ENCODE measurements at places on chromosomes 1 and 21.

DNA sequence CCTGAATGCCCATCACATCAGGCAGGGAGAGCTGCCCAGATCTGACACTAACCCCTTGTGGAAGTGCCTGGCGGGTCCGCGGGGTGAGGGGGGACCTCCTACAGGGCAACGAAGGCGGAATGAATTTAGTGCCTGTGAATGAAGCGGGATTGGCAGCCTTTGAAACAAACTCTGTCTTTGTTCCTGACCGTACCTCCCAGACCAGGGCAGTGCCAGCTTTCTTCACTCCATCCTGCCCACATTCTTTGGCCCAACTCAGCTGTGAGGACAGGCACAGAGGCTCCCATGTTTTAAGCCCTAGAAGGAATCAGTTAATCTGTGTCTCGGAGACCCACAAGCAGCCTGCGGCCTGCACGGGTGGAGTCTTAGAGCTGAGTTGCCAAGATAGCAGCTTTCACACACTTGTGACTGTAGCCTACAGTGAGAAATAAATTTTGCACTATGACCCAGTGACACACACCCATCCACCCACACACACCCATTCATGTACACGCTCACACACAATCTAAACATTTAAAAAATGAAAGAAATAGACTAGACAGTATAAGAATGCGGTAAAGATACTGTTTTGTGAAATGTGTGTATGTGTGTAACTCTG, 60.1 kb upstream of the USP24 start:
- no peak for DNase-seq

DNA sequence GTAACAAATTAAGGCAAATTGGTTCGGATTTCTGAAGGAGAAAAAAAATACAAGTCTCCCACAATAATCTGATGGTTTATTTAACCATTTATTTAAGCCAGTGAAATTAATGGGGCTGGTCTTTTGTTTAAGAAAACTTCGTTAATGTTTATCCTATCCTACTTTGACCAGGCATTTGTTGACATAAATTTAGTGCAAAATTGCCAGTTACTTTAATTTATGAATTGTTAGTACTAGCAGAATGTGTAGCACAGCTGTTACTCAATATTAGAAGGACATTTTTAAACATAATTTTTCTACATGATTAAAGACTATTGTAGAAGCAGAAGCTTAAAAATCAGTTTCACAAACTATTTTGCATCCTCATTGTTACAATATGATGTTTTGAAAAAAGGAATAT, 687.6 kb upstream of the PTBP2 start:
- no peak for DNase-seq

GRCh38 chr21:31505975-31506374, 153.5 kb upstream of the SOD1 start:
- DNase-seq: peak; percentile 38

DNA sequence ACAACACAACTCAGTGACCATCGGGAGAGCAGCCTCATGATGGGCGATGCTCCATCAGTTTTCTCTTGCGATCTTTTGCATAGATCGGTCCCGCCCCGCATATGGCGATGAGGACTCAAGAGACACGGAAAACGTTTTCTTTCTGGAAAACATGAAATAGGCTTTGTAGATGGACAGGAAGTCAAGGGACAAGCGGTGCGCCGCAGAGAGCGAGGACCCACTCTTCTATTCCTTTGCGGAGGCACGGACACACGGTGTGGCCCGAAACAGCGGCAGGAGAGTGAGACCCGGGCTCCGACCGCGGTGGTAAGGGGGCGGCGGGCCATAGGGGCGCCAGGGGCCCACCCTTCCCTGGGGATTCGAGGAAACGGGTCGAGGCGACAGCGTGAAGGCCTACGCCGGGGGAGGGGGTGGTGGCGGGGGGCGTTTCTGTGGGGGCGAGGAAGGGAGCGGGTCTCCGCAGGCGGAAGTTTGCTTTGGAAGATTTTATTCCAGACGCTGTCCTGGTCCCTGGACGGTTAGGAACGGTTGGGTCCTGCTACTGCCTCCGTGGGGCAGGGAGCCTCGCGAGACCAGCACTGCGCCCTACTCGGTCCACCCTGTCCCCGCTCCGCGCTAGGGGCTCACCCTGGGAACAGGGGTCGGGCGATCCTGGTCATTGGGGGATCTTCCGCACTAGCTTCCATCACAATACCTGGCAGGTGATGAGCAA, 796 bp upstream of the TDRKH start:
- no peak for DNase-seq

GRCh38 chr1:43914576-43915525, 18.8 kb upstream of the ARTN start:
- DNase-seq: no peak

DNA sequence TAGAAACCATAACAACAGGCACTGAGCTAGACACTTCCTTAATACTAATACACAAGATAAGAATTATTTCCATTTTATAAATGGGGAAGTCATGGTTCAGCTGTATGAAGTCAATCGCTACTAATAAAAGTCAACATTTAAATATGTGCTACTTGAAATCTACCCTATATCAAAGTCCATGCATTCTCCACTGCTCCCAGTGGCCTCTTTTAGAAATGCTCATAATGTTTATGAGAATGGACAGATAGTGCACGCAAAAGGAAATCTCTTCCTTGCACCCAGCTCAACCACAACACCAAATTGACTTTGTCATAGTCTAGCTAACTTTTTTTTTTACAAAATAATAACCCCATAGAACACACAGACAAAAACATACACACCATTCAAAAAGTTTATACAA, 281.7 kb upstream of the CXADR start:
- DNase-seq: no peak

DNA sequence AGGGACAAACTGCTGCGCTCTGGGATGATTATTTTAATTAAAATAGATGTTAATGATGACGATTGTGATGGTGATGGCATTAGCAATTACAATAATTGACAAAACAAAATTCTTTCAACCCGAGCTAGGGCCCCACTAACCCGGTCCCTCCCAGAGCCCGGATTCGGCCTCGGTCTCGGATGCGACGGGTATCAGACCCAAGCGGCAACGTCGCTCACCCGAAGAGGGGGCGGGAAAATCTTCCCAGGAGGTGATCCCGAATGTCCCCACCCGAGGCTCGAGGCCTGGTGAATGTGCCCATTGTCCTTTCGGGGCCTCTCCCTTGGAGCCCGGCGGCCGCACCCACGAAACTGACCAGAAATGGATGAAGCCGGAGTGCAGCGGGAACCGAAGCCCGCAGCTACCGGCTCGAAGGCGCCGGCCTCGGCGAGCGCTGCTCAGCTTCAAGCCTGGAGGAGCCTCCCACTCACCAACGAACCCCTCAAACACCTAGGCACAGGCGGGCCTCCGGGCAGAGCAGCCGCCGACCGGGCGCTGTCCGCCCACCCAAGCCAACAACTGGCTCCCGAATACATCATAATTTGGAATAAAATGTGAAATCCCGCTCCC, 1.2 kb downstream of the TAL1 start:
- no peak for DNase-seq

DNA sequence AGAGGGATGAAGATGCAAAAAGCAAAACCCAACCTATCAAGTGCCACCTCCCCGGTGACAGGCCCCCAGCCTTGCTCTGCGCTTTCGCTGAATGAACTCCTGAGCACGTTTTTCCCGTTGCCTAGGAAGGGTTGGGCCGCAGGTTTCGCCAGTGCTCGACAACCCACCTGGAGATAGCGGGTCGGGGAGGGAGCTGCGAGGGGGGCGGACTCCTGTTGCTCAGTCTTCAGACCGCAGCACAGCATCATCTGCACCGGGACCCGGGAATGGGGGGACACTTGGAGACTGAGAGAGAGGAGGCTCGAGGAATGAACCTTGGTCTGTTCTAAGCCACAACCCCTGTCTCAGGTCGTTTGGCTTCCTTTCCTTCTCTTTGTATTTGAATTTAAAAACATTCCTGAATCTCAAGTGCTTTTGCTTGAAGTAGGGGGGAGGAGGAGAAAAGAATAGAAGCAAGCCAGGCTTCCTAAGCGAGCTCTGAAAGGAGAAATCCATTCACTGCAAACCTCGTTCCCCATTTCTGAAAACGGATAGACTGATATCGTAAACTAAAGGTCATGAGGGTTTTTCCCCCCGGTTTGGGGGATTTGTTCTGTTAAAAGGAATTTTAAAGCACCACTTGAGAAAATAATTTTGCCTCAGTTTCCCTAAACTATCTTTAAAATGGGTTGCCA, 1.2 kb downstream of the AK5 start:
- DNase-seq: no peak

GRCh38 chr1:52676249-52676903, 21.8 kb downstream of the COA7 start:
- no peak for DNase-seq

GRCh38 chr21:29005696-29006095, 13.0 kb upstream of the LTN1 start:
- no peak for DNase-seq

DNA sequence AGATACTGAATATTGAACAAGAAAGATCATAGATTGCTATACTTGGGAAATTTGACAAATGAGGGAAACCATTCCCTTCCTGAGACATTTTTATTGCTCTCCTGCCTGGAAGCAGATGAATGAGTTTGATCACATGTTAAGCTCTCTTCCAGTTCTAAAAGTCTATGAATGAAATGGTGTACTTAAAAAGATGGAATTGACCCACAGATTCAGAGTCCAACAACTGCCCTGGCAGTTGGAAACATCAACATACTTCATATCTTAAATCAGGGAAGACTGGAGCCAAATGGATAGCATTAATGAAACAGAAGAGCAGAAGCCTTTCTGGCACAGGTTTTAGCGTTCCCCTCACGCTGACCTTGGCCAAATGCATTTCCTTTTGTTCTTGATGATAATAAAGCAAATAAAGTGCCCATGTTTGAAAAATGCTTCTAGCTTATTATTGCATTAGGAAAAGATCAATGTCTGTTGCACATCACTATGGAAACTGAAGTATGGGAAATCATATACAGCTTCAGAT, 142.6 kb downstream of the ESRRG start:
- no peak for DNase-seq

GRCh38 chr1:233730380-233730779, 116.5 kb downstream of the KCNK1 start:
- DNase-seq: no peak

DNA sequence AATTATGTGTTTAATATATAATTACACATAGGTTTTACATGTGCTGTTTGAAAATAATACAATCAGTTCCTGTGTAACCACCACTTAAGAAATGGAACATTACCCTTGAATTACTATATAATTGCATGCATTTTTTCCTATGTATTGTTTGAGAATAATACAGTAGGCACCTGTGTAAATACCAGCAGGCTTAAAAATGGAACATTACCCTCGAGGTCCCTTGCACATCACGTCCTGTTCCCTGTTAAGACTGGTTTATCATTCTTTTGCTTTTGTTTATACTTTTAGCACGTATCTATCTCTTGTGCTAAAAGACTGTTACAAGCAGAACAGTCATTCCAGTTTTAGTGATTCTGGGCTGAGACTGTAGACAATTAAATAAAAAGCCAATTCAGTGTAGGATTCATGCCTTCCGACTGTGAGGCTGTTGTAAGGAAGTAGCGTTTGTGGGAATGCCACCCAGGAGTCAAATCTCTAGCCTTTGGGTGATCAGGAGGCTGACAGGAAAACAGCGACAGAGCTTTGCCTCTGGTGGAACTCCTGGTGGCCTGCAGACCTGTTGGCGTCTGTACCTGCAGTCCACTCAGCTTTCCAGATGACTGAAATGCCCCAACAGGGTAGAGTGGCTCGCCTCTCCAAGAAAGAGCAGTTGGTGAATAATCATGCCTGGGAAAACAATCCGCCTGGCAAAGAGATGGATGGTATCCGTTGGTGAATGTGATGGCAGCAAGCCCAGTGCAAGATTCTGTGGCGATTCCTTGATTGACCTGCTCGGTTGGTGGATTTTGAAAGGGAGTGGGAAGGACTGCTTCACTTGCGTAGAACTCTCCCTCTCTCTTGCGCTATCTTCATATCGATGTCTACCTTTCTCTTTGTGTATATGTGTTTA, 58.0 kb downstream of the DISC1 start:
- no peak for DNase-seq

GRCh38 chr1:30837653-30838052, 70.9 kb downstream of the SDC3 start:
- no peak for DNase-seq

DNA sequence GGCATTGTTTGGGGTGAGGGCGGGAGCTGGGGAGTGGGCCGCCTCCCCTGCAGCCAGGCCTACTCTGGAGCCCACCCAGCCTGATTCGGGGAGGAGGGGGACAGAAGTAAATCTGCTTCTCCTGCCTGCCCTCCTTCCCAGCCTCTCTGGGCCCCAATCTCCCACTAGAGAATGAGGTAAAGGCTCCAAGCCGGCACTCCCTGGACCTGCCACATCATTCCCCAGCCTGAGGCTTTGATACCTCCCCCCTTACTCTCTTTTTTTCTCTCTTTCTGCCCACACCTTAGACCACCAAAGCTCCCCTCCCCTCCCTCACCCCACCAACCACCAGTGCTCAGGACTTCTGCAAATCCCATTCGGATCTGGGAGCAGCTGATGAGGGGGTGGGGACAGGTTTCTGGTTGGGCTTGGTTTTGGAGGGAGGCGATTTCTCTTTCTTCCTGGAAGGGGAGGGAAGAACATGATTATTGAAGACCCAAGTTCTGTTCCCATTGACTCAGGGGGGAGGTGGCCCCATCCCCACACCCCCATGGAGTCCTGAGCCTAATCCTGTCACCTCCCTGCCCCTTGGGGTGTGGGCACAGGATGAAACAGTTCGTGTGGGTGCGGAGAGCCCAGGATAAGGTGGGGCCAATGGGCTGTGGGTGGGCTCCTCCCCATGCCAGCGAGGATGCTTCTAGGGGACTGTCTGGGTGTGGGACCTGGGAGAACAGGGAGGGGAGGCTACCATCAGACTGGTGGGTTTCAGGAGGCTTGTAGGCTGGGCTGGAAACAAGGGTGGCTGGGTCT, 1.3 kb downstream of the MAP7D1 start:
- peak; percentile 26 for DNase-seq

DNA sequence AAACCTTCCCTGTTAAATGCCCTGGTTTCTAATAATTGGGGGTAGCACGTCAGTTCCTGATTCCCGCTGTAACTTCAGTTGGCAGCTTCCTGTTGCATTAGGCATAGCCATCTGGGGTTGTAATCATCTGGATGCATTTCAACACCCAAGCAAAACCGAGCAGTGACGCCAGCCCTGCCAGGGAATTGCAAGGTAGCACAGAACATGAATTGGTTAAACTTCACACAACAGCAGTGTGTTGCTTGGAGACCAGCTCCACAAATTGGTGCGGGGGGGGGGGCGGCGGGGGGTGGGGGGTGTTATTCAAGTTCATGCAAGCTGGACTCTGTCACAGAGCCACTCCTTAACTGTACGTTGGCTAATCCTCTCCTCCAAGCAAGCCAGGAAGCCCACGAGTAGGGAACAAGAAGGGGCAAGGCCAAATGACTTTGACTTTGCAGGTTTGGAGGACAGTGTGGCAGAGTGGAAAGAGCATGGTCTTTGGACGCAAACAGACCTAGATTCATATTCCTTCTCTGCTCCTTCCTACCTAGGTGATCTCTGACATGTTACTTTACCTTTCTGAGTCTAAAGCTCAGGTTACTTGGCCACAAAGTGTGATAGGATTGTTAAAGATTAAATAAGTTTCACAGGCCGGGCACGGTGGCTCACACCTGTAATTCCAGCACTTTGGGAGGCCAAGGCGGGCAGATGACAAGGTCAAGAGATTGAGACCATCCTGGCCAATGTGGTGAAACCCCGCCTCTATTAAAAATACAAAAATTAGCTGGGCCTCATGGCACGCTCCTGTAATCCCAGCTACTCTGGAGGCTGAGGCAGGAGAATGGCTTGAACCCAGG, 4.7 kb downstream of the LAX1 start:
- DNase-seq: no peak

Measured in activated CD8-positive, alpha-beta T cell treated with anti-CD3 and anti-CD28 coated beads, Interleukin-2, amount 10 ng/mL, durations not matched to agents 7 days and 5 days (primary cell).